ENCODE measurements at places on chromosomes 4 and X.

DNA sequence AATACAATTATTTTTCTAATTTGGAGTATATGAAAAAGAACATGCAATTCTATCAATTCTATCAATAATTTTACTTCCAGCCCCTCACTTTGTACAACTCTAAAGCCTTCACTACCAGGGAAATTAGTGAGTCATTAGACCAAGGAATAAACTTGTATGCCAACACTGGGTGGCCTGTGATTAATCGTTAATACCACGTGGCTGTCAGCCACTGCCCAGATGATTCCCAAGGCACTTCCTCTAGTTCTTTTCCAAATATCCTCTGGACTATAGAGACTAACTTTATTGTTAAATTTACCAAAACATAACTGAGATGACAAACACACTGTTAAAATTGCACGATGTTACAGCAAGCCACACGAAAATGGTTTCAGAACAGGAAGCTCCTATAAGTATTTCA, 45.7 kb downstream of the MID1 start:
- no peak for DNase-seq

DNA sequence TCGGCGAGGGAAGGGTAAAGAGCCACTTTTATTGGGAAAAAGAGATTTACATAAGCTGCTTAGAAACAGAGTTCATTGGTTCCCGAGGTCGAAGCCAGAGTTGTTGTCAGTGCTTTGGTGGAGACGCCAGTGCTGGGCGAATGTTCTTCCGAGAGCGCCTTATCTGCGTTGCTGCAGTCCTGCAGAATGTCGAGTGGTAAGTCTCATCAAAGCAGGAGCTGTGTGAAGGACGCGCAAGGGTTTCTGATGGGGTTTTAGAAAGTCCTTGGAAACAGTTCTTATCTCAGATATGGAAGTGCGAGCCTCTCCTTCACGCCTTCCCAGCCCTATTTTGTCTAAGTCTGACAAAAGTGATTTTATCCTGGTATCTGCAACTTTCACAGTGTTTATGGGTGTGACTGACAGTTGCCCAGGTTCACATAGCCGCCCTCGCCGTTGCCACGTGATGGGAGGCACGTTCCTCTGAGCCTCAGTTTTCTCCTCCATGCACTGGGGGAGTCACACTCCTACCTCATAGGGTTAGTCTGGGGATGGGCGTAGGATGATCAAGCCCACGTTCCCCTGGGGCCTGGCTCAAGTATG, 47.3 kb upstream of the NSG1 start:
- no peak for DNase-seq

DNA sequence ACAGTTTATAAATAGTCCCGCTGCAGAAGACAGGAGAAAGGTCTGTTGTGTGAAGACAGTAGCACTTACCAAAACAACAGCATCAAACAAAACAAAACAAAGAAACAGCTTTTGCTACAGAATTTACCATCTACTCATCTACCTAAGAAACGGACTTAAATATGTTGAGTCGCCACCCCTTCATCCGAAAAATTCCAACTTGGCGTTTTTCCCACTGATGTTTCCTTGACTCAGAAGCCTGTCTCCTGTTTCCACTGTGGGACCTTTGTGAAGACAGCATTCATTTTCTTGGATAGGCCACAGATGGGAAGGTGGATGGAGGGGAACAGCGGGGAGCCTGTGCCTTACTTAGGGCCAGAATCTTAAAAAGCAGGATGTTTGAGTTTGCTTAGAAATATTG, 1.3 kb upstream of the ITM2A start:
- no peak for DNase-seq

DNA sequence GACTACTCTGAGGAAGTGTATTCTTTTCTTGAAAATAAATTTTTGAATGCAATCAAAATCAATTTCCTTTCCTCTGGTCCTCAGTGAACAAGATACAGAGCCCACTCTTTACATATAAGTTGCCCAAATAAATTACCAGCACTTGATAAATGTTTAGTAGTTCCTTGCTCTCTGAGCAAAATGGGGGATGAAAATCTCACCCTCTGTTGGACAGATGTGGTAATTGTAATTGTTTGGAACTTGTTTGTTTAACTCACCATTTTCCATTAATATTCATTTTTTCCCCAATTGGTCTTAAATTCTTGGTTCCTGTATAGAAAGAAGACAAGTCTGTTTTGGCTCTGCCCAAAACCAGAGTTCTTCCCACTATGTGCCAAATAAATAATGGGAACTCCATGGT, 146.3 kb downstream of the LDB2 start:
- DNase-seq, result no peak

GRCh38 chr4:7398104-7398423, 36.7 kb downstream of the PSAPL1 start:
- DNase-seq, result no peak

DNA sequence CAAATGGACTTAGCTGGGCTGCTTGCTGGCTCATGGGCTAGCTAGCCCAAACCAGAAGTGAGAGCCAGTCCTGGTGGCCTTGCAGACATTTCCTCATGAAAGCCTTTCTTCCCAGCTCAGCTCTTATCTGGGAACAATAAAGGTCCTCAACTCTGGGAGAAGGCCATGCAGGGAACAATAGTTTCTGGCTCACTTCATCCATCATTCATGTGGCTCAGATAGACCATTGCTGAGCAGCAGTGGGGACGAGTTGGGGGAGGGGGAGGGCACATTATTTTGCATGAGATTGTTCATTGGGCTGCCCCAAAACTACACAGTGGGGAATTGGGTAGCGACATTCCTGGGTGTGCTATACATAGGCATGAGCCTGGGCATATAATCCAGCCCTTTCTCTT, 47.6 kb downstream of the NHSL2 start:
- DNase-seq, result no peak

- DNase-seq, result peak; percentile 42
These were observed 203.6 kb downstream of the SPRY1 start for GRCh38 chr4:123599920-123600810.

GRCh38 chrX:140500441-140500840, 4.4 kb downstream of the SOX3 start:
- no peak for DNase-seq

GRCh38 chr4:182042945-182043344, 200.3 kb upstream of the TENM3 start:
- no peak for DNase-seq

DNA sequence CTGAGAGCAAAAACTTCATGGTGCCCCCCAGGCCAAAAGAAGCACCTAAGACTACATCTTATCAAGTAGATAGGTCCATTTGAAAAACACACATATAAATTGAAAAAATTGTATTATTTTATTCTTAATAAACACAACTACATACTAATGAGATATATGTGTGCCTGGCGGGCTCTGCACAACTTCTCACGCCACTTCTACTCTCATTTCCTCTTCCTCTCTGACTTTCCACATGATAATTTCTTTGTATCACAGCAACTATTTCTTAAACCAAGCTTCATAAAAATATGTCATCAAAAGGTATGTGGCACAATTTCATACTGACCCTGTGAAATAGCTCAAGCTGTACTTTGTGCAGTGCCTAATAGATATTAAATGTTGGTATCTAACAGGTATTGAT, 10.7 kb upstream of the NPY2R start:
- no peak for DNase-seq

DNA sequence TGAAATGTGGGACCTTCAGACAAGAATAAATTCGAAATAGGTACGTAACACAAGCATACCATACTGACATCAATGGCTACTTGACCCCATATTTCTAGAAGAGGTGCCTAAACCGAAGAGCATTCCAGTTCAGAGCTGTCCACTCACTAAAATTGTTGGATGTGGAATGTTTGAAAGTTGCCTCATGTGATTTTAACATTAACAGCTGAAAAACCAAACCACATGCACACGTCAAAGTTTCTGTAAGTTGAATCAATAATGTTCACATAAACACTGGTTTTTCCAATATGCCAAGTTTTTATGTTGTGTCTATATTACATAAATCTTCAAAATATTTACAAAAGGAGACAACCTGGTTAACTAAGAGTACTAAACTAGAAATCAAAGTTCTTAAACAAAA, 3.5 kb downstream of the UBE2D3 start:
- DNase-seq, result no peak

- no peak for DNase-seq
These were observed 69.7 kb downstream of the FANCB start for GRCh38 chrX:14802943-14803710.

- DNase-seq, result no peak
These were observed 86.2 kb upstream of the HPRT1 start for GRCh38 chrX:134373736-134374135.

DNA sequence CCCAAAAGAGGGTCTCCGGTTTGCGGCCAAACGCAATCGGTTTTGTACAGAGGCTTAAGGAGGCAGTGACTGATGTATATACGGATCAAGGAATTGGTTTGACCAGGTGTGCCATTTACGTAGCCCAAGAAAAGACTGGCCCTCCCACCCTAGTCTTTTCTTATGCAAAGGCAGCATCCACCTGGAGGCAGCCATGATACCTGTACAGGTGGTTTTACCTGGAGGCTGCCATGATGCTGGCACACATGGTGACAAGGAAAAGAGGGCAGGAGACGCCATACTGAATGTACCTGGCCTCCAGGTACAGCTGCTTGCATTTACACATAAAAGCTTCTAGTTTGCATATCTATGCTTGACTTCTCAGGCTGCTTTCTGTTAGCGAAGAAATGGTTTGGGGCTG, 917.7 kb upstream of the INTU start:
- DNase-seq, result no peak

- DNase-seq, result no peak
These were observed 8.1 kb upstream of the TEX13A start for GRCh38 chrX:105228602-105229001.

- DNase-seq, result peak; percentile 40
These were observed 27.1 kb downstream of the CFAP299 start for GRCh38 chr4:80362578-80363181.

DNA sequence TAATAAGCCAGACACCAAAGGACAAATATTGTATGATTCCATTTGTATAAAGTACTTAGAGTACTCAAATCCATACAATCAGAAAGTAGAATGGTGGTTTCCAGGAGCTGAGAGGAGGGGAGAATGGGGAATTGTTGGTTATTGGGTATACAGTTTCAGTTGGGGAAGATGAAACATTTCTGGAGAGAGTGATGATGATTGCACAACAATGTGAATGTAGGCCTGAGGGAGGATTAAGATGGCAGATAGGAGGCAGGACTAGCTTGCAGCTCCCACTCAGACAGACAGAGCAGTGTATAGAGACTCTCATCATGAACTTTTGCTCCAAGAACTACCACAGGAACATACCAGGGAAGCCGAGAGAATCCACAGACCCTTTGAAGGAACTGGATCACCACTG, 75.7 kb upstream of the PAK3 start:
- no peak for DNase-seq

DNA sequence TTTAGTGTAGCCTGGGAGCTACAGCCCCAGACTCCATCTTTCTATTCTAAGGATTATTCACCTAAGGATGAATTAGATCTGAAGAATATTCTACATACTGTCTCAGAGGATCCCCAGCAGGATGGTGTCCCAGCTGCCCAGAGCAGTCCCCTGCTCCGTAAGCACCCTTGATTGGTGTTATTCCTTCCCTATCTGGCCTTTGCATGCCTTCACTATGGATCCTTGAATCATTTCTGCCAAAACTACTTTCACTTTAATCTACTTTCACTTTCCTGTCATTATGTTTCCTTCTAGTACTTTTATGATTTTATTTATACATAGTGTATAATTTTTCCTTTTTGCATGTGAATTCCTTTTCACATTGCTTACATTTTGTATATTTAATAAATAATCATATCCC, 39.2 kb downstream of the ARHGAP24 start:
- no peak for DNase-seq

DNA sequence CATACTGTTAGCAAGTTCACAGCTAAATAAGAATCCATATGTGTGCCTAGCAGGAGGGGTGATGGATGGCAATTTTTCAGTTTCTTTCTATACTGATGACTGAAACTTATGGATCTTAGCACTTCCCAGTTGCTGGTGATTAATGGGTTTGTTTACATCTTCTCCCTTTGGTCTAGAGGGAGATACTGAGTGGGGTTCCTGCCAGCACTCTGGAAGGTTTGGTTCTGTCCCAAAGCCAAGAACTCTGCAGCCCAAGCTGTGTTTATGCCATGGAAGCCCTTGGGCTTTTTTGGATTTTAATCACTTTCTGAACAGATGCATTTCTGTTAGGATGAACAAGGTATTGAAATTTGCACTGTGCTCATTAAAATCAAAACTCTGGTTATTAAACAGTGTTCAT, 43.5 kb downstream of the DDIT4L start:
- no peak for DNase-seq

DNA sequence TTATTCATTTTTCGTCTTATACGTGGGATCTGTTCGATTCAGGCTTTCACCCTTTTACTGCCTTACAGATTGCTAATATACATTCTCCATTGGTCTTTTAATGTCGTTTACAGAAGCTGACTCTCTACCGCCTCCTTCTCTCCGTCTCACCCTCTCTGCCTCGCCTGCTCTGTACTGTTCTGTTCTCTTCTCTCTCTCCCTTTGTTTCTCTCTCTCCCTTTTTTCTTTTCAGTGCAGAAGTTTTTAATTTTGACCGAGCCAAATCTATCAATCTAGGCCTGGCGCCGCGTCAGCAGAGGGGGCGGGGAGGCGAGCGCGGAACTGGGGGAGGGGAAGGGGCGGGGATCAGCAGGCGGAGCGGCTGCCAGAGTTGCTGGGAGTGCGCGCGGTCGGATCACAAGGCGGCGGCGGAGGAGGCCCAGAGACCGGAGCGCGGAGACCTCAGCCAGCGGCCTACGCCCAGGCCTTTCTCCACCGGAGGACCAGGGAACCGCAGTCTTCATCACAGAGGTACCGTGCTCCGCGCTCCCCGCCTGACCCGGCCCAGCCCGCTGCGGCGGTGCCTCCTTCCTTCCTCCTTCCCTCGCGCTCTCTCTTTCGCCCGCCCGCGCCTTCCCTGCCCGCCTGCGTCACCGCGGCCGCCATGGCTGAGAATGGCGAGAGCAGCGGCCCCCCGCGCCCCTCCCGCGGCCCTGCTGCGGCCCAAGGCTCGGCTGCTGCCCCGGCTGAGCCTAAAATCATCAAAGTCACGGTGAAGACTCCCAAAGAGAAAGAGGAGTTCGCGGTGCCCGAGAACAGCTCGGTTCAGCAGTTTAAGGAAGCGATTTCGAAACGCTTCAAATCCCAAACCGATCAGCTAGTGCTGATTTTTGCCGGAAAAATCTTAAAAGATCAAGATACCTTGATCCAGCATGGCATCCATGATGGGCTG, at the start of gene UBQLN2:
Gene UBQLN2, plus strand, starts transcription at position 397 of the 931 bp plus-strand sequence. Its CDS starts 247 bp downstream, at position 644.
- DNase-seq, result peak; percentile 83

- no peak for DNase-seq
These were observed 19.6 kb downstream of the SCD5 start for GRCh38 chr4:82779032-82779431.

All from activated T-cell treated with anti-CD3 and anti-CD28 coated beads, Interleukin-2, amount 50 U/mL, for 48 hours (primary cell).